ENCODE measurements at places on chromosomes 12 and 14.
A peak's percentile ranks its signal among the peaks of the same experiment; 100 is the strongest.

- no peak for DNase-seq
Measured at GRCh38 chr14:71319666-71320065, 412.4 kb downstream of the PCNX1 start.

DNA sequence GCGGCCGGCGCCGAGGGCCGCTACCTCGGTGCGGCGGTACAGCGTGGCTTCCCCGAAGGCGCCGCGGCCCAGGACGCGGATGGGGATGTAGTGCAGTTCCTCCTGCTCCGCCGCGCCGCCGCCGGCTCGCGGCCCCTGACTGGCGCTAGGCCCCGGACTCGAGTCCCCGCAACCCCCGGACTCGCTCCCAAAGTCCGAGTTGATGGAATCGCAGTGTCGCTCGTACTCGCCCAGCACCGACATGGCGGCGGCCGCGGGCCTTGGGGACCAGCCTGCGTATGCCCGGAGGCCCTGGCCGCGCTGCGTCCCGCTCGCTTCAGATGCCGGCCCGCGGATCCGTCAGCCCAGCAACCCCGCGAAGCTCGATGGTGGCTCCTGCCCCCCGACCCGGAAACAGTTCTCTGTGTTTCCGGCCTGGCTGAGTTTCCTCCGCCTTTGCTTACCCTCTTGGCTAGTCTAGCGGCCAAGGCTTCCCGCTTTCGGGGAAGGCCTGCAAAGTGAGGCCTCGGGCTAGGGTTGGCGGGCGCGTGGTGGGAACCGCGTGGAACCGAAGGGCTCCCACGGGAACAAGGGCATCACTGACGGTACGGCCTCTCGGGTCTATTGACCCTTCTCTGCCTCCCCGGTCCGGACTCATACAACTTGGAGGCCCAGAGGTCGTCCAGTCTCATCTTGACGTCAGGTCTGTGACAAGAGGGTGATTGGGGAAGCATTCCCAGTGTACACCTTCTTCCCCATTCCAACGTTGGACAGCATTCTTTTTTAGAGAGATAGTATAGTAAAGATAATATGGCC lies at the start of gene NEK9:
Gene NEK9, minus strand, starts transcription at position 370 of the 795 bp plus-strand sequence. Its CDS starts 127 bp downstream, at position 243.
- peak; percentile 76 for DNase-seq

DNA sequence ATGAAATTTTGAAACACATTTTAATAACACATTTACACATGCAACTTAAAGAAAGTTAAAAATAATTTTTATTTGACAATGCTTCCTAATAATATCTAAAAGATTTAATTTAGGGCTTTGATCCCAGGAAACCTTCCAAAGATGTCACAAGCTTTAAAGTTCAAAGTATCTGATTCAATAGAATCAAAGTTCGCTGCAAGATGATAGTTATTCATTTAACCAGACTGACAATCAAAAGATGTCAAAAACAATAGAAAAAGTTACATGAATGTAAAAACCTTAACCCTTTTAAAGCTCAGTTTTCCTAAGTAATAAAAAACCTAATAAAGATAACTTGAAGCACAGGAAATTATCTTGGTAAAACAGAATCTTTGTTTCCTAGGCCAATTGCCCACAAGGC lies 67.7 kb downstream of the SDR9C7 start:
- DNase-seq = no peak

DNA sequence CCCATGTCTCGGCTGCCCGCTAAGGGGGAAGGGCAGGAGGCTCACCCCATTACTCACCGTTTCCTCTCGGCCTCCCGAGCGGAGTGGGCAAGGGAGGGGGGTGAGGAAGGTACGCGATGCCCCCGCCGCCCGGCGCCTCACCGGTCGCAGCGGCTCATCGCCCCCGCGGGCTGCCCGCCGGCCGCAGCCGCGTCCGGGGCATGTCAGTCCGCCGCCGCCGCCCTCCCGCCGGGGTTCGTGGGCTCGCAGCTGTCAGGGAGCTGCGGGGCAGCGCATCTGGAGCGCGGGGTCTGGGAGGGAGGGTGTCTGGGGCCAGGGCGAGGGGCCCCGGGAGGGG lies 461 bp downstream of the SLC8A3 start:
- no peak for DNase-seq

DNA sequence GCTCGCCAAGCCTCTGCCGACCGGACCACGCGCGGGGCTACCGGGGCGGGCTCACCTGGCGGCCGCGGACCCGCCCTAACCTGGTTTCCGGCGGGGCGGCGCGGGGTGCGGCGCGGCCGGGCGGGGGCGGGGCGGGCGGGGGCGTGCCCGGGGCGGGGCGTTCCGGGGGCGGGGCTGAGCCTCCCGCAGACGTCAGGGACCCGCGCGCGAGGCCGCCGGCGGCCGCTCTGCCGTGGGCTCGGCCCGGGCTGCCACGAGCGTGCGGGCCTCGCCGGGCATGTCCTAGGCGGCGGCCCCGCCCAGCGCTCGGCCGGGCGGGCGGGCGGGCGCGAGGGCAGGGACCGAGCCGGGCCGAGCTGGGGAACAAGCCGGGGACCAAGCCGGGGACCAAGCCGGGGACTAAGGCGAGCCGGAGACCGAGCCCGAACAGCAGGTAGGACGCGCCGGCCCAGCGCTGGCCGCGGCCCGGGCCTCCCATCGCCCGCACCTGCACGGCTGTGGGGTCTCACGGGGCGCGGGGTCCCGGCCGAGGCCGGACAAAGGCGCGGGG lies at the start of gene CEP170B:
Gene CEP170B, plus strand, starts transcription at position 188 of the 550 bp plus-strand sequence. CDS start 3,183 bp downstream, outside the sequence.
- DNase-seq = no peak

GRCh38 chr12:4031703-4032291 lies 158.6 kb upstream of the PARP11 start:
- DNase-seq = no peak

GRCh38 chr12:71455028-71455737 lies 15.6 kb downstream of the LGR5 start:
- DNase-seq = no peak

GRCh38 chr14:57189070-57189469 lies 79.6 kb downstream of the EXOC5 start:
- DNase-seq = no peak
